ENCODE measurements at places on chromosomes 7 and 10.

DNA sequence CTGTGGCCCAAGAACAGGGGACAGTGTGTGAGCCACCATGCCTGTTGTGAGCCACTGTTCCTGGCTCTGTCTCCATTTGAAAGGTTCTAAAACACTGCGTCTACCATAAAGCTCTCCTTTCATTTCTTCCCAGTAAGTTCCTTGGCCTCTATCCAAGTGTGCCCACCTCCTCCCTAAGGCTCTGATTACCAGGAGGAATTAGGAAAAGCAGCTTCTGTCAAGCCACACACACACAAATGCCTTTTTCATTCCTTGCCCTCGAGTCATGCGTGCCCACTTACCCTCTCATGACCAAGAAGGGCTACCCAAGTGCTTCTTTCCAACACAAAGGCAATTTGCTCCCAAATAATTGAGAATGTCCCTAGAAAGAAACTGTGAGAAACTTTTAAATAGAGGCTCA, 70.8 kb upstream of the PARD3 start:
- no peak for DNase-seq

GRCh38 chr7:130875-131780, 61.2 kb upstream of the FAM20C start:
- DNase-seq = no peak

GRCh38 chr7:1210321-1210978, 22.2 kb upstream of the UNCX start:
- no peak for DNase-seq

GRCh38 chr7:117251687-117252086, 71.2 kb downstream of the WNT2 start:
- no peak for DNase-seq

Data from esophagus squamous epithelium (tissue), 5 donors.